ENCODE measurements at places on chromosomes 13 and 19. TPM values are rescaled to one million over a fixed set of nuclear protein-coding genes. Genes with fewer than 3 reads are reported as not detected.

- no peak for DNase-seq
These were observed 1.7 kb downstream of the ZNF77 start for GRCh38 chr19:2942928-2943640.

- no peak for DNase-seq
These were observed 77.6 kb downstream of the TSC22D1 start for GRCh38 chr13:44498502-44498901.

GRCh38 chr13:23381866-23382265, 51.6 kb downstream of the SACS start:
- no peak for DNase-seq

DNA sequence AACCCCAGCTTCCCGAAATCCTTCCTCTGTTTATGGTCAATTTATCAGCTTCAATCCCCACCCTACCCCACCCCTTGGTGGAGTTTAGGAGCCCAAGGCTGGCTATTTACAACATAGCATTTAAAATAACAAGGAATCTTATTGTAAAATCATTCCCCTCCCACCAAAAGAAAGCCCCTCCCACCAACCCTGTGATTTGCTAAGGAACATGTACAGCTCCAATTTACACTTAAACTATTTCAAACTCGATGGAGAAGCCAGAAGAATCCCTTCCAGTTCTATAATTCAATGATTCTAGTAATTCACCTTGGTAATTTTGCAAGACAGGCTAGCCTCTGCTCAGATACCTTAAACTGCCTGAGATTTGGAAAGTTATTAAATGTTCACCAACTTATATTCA, 3.0 kb downstream of the LATS2 start:
- DNase-seq = peak; percentile 65

DNA sequence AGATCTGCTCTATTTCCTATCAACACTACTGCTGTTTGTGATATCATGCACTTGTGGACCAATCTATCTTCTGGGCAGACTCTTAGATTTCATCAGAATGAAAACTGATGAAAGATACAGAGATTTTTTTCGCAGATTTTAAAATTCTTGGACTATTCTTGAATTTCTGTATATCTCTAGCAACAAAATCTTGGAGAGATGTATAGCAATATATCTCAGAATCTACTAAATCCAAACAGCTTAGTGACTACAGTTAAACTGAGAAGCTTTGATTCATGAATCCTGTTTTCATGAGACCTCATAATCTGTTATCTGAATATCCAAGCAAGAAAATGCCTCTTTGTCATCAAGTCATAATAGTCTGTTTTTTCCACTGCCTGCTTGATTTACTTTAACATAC, 28.0 kb upstream of the FREM2 start:
- DNase-seq = no peak

- no peak for DNase-seq
These were observed 29.9 kb upstream of the CEBPA start for GRCh38 chr19:33332248-33332647.

GRCh38 chr13:32334671-32335070, 19.4 kb downstream of the BRCA2 start:
- no peak for DNase-seq

DNA sequence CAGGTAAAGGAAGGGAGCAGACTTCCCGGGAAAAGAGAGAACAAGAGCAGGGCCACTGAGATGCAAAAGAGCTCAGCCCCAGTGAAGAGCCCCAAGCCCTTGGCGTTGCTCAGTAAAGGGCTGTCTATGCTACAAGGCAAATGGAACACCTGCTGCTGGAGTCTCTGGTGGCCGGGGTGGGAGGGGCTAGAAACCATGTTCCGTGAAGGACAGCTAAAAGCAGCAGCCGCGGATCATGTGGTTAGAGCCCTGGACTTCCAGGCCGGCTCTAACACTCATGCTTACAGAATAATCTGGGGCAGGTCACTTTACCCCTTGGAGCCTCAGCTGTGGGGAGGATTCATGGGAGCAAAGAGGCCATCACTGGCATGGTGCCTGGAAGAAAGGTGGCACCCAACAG, 17.8 kb downstream of the POU2F2 start:
- no peak for DNase-seq

- DNase-seq = no peak
These were observed 746.8 kb upstream of the SLC10A2 start for GRCh38 chr13:103812971-103813370.

GRCh38 chr13:27918041-27918917, 1.5 kb upstream of the PDX1 start:
- no peak for DNase-seq

DNA sequence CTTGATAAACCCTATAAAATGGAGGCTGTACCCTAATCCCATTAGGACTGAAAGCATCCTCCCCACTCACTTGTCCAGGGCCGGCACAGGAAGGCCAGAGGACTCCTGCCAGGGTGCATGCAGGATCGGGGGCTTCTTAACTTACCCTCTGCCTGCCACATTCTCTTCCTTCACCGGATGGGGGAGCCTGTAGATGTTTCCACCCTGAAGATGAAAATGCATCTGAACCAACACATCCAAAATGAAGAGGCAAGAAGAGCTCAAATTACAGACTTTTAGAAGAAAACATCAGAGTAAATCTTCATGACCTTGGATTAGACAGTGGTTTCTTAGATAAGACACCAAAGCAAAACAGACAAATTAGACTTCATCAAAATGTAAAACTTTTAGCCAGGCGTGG, 25.9 kb upstream of the NAPA start:
- peak; percentile 45 for DNase-seq

DNA sequence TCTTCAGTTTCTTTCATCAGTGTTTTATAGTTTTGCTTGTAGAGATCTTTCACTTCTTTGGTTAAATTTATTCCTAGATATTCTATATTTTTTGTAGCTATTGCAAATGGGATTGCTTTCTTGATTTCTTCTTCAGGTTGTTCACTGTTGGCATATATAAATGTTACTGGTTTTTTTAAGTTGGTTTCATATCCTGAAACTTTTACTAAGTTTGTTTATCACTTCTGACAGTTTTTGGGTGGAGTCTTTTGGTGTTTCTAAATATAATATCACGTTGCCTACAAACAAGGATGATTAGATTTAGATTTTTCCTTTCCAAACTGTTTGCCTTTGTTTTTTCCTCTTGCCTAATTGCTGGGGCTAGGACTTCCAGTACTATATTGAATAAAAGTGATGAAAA, 109.7 kb downstream of the PAN3 start:
- DNase-seq = no peak

DNA sequence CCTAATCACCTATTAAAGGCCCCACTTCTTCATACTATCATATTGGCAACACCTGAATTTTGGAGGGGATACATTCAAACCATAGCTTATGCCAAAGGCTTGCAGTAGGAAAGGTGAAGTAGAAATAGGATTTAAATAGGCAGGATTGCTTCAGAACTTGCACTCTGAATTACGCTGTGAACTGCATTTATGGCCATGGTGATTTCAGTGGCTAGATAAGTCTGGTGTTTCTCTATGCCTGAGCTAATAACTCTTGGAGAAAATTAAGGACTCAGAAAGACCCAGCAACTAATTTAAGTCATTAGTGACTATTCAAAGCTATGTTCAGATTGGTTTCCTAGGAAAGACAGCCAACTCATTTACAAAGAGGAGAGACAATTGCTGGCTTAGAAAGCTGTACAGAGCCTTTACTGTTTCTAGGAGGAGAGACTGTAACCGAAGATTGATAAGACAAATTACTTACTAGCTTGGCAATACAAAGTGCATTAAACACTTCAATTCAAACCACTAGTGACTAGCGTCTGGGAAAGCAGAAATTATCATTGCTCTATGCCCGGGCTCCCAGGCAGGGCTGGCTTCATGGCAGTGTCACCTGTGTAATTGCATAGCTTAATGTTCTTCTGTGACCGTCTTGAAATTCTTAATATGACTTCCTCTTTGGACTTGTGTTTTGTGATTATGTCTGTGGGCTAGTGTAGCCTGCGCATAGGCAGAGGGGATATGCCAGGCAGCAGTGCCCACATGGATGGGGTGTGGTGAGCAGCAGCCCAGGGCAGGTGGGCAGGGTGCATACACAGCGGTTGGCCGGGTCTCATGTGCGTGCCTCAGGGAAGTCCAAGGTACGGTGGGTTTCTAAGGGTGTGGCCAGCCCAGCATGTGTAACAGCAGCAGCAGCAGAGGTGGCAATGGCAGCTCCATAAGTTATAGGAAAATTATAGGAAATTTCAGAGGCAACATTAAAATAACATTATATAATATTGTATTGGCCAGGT, 60.1 kb downstream of the KL start:
- DNase-seq = no peak

DNA sequence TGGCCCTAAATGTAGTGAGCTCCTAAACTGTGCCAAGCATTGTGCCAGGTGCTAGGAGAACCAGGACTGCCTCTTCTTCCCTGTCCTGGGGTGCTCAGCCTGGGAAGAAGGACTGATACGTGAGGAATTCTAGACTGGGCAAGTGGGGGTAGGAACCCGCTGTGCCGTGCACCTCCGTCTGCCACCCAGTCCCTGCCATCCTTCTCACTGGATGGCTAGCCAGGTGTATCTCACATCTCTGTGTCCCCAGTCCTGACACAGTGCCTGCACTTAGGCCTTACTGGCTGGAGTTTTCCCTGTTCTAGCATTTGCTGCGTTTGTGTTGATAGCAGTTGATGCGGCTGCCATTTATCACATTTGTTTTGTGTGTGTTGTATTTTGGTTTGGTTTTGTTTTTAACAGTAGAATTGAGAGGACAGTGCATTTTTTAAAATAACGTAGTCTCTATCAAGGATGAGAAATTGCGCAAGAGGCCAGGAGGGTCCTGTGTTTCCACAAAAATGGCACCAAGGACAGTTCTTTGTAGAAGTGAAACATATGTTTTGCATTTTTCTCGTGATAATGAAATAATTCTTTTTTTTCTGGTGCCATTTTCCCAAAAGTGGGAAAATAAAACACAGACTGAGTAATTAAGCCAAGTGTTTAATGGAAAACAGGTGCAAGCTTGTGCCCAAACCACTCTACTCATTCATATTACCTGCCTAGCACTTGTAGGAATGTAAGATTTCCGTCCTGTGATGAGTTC, 4.7 kb upstream of the GPR183 start:
- DNase-seq = no peak

DNA sequence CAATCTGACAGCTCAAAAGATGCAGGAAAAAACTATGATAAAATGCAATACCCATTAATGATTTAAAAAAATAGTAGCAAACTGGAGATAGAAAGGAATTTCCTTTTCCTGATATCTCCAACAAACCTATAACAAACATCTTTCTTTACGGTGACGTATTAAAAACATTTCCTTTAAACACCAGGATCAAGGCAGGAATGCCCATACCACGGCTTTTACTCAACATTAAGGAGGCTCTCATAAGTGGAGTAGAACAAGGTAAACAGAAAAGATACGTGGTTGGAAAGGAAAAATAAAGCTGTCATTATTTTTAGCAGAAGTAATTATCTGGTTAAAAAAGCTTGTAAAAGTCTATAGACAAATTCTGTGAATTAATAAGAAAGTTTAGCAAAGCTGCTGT, 61.1 kb downstream of the MIPEP start:
- DNase-seq = no peak

- no peak for DNase-seq
These were observed 233.9 kb downstream of the LMO7 start for GRCh38 chr13:75869981-75870380.

GRCh38 chr13:20550799-20551198, 16.2 kb upstream of the IFT88 start:
- DNase-seq = no peak

The ZNF790 gene
- total RNA-seq = not detected

The ATP8A2 gene
- total RNA-seq = not detected

The NR2F6 gene
- 297 TPM for total RNA-seq

The KIR2DL1 gene
- total RNA-seq = not detected

The CKM gene
- not detected for total RNA-seq

Measured in HT-29 (cell line).